ENCODE measurements at places on chromosomes 11 and 22. TPM values are rescaled to one million over a fixed set of nuclear protein-coding genes. Genes with fewer than 3 reads are reported as not detected.

DNA sequence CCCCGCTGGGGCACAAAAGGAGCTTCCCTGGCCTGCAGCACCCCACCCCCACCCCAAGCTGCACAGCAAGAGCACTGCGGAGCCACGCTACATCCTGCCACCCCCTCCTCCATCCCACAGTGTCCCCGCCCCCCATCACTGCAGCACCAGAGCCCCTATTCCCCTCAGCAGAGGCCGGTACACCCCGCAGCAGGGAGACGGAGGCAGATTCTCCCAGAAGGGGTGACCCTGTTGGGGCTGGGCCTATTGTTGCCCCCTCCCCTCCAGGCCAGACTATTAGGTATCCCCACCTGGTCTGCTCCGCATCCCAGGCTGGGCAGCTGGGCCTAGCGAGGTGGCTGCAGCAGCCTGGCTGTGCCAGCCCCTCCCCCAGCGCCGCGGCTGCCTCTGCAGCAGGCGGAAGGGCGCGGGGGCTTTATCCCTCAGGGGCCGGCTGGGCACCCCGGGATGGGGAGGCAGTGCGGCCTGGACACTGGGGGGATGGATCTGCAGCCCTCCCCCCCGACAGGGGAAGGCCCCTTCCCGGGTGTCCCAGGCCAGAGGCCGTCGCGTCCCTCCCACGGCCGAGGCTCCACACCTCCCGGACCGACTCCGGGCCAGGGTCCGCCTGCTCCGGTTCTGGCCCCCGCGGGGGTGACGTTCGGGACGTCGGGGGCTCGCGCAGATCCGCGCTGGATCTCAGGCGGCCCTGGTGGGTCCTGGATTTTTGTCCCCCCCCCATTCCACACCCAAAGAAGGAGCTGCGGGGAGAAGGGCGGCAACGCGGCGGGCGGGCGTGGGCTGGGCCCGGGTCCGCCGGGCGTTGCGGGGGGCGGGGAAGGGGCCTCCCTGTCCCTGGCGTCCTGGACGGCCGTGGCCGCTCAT, 943 bp downstream of the DUSP8 start:
- no peak for DNase-seq

Gene GSTT2
- 1.5 TPM for total RNA-seq

DNA sequence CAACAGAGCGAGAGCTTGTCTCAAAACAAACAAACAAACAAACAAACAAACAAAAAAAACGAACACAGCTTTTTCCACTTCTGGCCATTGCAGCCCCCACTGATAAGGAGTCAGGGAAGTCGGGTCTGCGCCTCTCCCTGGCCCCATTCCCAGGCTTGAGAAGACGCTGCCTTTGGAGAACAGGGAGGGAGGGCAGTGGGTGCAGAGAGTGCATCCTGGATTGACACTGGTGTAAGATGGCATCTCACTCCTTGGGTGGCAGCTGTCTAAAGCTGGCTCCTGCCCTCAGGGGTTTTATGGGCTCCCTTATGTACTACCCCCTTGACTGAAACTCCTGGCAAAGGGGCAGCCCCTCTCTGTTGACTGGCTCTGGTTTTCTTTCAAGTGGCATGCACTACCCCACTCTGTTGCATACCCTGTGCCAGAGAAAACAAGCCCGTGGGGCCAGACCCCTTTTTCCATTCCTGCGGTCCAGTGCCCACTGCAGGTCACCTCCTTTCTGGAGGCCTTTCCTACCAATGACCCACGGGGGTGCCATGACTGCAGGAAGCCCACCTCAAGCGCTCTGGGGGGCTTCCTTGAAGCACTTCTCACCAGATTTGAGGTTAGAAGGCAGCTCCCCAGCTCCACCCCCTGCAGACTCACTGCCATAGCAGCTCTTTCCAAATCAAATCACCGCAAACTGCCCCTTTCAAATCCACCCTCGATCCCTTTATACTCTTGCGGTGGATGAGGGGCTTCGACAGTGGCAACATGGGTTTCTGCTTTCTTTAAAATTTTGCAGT, 12.7 kb downstream of the DRAP1 start:
- DNase-seq: no peak

Gene NEFH
- total RNA-seq: not detected

DNA sequence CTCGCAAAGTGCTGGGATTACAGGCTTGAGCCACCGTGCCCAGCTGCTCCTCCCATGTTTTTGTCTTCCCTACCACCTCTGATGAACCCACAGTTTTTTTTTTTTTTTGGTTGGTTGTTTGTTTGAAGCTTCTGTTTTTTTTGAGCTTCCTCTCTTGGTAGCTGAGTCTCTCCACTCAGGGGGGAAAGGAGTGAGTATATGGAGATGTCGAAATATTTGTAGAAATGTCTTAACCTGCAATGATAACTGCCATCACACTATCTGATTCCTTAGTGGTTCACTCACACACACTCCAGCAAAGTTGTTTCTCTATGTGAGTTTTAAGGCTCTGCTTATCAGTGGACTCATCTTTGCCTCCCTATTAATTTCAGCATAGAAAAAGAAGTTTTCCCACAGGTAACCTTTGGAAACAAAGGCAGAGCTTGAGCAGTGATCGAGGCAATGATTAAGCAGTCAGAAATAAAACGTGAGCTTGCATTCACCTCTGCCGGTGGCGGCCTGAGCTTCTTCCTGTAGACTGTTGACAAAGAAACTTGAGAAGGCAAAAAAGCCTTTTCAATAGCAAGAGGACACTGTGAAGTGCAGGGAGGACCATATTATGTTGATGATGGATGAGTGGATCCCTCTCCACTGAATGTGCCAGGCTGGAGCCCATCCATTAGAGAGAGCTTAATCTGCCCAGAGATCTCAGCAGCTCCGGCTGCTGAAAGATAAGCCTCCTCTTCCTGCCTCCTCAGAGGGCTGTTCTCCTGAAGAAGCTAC, 29.0 kb upstream of the RASSF10 start:
- no peak for DNase-seq

Gene LYVE1
- total RNA-seq: not detected

GRCh38 chr22:30078320-30079311, 1.6 kb upstream of the HORMAD2 start:
- DNase-seq: no peak

Gene MMP7
- total RNA-seq: not detected

GRCh38 chr11:113016905-113017304, 55.7 kb downstream of the NCAM1 start:
- no peak for DNase-seq

GRCh38 chr22:43127166-43127908, 15.9 kb downstream of the MCAT start:
- DNase-seq: no peak

- DNase-seq: no peak
Observed at GRCh38 chr11:135022454-135022853, 610.4 kb upstream of the B3GAT1 start.

Gene APOBEC3A
- total RNA-seq: not detected

Gene YPEL1
- 0.17 TPM for total RNA-seq

- no peak for DNase-seq
Observed at GRCh38 chr11:32830796-32831195, 1.1 kb downstream of the PRRG4 start.

- DNase-seq: no peak
Observed at GRCh38 chr11:35122308-35122707, 16.7 kb upstream of the CD44 start.

Gene TPBGL
- total RNA-seq: 0.33 TPM

DNA sequence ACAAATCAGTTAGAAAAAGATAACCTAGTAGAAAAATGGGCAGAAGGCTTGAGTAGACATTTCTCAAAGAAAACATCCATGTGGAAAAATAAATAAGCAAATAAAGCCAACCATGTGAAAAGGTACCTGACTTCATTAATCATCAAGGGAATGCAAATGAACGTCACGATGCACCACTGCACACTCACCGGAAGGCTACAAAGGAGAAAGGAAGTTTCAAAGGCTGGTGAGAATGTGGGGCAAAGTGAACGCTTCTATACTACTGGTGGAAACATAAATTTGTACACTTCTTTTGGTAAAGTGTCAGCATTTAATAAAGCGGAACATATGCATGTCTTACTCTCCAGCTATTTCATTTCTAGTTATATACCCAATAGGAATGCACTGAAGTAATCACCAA, 166.8 kb downstream of the CSNK2A3 start:
- no peak for DNase-seq

Gene BRD1
- total RNA-seq: 14.4 TPM

- no peak for DNase-seq
Observed at GRCh38 chr22:30575859-30576258, 1.4 kb upstream of the GAL3ST1 start.

Gene OTOG
- total RNA-seq: not detected

DNA sequence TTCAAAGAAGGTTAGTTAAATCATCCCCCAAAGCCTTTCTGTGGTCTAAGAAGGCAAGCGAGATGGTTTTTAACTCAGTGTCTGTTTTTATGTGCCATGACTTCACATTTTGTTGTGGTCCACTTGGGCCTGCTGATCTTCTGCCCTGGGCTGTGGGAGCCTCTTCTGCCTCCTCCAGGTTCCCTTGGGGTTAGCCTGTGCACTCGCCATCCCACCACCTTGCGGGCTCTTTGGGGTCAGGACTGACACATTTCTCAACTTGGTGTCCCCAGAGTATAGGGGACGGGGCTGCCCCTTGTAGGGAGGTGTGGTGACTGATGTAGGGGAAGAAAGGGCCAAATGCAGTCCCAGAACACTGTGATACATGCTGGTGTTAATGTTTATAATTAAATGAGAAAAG, 207.0 kb downstream of the TBC1D22A start:
- DNase-seq: no peak

DNA sequence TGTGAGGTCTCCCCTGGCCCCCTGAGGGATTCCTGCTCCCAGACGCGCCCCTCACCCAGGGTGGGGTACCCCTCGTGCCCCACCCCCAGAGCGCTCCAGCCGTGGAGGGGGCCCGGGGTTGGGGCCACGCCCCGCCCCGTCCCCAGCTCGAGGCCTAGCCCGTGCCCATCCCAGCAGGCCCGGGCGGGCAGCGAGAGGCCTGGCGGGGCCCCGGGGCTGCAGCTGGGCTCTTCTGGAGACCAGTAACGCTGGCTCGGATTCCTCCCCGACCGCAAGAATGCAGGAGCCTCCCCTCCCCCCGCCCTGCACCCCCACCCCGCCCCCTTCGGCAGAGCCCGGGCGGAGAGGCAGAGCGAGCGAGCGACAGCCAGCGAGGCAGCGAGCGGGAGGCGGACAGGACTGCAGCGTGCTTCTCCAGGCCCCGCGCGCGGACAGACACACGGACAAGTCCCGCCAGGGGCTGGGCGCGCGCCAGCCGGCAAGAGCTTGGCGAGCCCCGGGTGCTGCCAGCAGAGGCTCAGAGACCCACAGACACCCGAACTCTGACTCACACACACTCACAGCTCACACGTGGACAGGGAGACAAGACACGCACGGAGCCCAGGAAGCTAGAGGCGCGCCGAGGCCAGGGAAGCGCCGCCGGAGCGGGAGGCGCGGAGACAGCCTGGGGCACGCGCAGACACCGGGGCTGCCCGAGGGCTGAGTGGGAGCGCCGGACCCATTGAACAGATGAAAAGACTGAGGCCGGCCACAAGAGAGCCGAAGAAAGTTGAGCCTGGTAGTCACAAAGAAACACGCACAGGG, 15.2 kb downstream of the BCL9L start:
- peak; percentile 76 for DNase-seq

GRCh38 chr22:44963832-44964721, 45.7 kb downstream of the PHF21B start:
- no peak for DNase-seq

Gene HTR3B
- not detected for total RNA-seq

DNA sequence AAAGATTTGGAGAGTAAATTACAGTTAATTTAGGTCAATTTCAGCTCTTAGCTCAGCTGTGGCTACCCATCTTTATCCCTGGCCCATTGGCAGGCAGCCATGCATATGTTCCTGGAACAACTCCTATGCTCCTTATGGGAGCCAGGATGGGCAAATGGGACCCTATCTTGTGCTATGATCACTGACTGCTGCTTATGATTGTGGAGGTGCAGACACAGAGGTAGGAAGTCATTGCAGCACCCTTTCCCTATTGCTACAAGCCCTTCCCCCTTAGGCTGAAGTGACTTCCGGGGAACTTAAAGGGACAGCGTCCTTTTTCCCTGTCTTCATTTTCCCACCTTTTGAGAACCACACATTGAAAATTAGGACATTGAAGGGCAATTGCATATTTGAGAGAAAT, 112.7 kb downstream of the FCHSD2 start:
- no peak for DNase-seq

DNA sequence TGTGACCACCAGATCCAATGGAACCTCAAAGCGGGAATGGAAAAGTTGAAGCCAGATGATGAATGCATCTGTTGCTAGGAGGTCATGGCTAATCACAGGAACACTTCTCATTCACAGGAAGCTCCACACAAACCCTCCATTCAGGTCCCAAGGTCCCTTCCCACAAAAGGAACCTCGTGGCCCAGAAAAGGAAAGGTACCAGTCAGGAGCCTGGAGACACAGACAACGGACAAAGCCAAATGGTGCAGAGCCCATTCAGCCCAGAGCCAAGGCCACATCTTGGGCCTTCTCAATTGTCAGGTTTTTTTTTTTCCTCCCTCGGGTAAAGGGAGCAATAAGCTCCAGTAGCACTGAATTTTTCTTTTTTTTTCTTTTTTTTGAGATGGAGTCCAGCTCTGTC, 87.0 kb downstream of the FAM168A start:
- no peak for DNase-seq

DNA sequence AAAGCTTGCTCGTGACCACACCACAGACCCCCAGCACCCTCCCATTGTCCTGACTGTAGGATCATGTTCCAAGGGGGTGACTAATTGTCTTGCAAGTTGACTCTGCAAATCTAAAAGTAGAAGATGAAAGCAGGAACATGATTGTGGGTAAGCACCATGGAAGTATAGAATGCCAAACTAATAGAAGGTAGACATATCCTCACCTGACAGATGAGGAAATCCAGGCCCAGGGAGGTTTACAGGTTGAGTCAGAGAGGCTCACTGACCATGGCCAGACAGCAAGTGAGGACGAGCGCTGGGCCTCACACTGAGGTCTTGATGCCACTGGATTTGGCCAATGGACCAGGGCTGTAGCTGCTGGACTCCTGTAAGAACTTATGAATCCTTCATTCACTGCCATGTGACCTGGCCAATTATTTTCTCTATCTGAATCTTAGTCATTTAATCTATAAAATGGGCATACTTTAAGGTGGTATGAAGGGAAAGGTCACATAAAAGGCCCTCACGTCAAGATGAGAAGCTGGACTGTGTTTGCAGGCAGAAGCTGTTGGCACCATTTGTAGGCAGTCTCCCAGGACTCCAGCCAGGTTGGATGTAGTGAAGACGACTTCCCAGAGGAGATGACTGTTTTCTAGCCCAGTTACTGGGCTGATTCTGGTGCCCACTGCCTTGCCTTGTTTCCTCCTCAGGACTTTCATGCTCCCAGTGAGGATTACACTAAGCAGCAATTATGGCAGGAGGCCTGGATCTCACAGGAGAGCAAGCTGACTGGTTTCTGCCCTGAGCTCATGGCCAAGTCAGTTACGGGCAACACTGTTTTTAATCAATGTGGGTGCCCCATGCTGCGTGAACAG, 54.6 kb downstream of the GAB4 start:
- DNase-seq: no peak

GRCh38 chr11:910589-911030, at the start of gene CHID1:
TSS of gene CHID1 (minus strand) at chr11:910810. CDS start at chr11:904816, 5,994 bp downstream.
- DNase-seq: peak; percentile 86

DNA sequence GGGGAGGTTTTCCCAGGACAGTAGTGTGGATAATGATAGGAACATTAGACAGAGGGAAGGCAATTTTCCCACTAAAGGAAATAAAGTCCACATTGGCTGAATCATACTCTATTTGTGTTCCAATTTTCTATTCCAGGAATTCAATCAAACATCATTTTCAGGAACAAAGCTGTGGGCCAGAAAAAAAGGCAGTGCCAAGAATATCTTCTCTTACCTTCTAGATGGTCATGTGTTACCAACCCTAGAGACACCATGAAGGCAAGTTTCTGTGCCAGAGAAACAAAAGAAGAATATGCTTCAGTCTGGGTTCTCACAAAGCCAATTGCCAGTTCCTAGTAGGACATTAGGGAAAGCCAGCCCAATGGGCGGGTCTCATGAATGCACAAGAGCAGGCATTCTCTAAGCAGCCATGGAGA, 27.5 kb downstream of the LARGE2 start:
- DNase-seq: no peak
